GM23248 (cell line): ENCODE measurements at places on chromosomes 1 and 21. TPM values are rescaled to one million over a fixed set of nuclear protein-coding genes. Genes with fewer than 3 reads are reported as not detected.

The PCP4L1 gene
- not detected in 2 replicates for polyA plus RNA-seq

DNA sequence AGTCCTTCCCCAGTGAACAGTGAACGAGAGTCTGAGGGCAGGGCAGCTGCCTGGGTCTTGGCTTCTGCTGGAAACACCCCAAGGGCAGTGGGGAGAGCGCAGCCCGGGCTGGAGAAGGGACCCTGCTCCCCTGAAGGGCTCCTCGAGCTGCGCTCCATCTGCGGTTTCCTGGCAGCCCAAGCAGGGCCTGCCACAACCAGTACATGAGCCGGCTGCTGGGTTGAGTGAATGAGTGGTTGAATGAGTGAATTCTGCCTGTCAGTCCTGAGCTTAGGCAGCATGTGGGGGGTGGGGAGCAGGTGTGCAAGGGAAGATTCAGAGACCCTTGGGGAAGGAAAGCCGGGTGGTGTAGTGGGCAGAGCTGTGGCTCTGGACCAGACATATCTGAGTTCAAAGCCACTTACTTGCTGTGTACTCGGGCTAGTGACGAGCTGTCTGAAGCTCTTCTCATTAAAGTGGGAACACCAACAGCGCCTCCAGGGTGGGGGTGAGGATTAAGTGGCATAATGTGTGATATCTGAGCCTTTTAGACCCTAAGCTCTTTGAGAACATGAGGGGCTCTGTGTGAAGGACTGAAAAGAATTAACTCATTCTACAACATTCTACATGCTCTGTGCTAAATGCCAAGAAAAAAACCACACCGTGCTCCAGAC is 3.7 kb downstream of the OPRD1 start:
- no peak for DNase-seq

DNA sequence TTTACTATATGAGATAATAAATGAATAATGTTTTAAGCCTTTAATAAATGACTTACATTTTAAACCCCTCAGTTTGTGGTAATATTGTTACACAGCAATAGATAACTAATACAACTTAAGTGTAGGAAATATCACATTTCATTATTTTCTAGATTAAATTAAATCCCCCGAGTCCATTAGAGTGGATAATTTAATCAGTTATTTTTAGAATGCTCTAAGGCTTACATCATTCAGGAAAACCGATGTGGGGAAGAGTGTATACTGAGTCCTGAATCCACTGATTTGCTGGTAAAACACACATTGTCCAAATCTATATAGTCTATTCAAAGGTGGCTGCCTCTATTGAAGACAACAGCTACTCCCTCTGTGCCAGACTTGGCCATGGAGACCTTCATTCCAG is 35.7 kb upstream of the DOCK7 start:
- no peak for DNase-seq

GRCh38 chr1:64421377-64421776 is 48.6 kb upstream of the CACHD1 start:
- peak; percentile 51 for DNase-seq

DNA sequence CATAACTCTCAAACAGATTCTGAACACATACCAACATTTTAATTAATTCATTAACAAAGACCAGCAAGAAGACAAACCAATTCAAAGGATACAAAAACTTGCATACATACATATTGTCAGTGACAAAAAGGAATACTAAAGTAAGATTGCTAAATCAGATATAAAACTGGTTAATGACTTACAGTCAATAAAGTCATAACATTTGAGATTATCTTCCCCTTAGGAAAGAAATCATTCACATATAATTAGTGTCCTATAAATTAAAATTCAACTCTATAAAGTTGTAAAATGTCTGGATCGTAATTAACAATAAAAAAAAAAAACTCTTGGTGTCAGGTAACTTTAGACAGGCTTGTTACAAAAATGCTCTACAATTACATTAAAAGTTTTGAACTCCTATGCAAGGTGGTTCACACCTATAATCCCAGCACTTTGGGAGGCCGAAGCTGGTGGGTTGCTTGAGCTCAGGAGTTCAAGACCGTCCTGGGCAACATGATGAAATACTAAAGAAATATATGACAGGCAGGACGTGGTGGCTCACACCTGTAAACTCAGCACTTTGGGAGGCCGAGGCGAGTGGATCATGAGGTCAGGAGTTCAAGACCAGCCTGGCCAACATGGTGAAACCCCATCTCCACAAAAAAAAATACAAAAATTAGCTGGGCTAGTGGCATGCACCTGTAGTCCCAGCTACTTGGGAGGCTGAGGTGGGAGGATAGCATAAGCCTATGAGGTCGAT is 17.7 kb upstream of the RAB3B start:
- DNase-seq = no peak

DNA sequence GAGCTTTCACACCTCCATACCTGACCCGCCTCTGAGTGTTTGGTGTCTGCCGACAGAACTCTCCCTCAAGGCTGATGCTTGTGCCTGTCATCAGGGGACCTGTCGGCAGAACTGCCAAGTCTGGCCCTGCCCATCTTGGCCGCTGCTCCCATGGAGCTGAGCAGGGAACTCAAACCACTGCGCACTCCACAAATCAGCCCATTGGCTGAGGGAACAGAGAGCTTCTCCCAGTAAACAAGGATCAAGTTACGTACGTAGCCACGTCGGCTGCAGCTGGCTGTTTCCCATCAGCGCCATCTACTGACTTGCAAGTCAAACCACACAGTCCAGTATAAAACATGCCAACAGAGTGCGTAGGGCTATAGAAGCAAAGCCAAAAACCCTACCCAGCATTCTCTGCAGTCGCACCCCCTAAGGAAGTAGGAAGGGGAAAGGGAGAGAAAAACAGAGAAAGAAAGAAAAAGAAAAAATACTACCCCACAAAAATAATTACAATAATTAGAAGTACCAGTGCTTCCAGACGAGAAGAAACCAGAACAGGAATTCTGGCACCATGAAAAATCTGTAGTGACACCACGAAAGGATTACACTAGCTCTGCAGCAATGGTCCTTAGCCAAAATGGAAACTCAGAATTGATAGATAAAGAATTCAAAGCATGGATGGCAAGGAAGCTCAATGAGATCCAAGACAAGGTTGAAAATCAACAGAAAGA is 13.1 kb downstream of the KRTAP13-1 start:
- DNase-seq = peak; percentile 49

DNA sequence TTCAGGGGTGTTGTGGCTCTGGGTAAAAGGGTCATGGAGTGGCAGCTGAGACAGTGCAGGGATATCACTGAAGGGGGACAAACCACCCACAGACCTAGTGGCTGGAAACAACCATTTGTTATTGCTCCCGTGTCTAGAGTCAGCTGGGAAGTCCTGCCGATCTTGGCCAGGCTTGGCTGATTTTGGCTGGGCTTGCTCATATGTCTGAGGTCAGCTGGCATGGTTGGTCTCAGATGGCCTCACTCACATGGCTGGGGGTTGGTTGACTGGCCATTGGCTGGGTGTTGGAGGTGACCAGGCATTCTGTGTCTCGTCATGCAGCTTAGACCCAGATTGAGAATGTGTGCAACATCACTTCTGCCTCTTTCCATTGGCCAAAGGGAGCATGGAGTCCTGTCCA is 203.8 kb upstream of the POU3F1 start:
- no peak for DNase-seq

DNA sequence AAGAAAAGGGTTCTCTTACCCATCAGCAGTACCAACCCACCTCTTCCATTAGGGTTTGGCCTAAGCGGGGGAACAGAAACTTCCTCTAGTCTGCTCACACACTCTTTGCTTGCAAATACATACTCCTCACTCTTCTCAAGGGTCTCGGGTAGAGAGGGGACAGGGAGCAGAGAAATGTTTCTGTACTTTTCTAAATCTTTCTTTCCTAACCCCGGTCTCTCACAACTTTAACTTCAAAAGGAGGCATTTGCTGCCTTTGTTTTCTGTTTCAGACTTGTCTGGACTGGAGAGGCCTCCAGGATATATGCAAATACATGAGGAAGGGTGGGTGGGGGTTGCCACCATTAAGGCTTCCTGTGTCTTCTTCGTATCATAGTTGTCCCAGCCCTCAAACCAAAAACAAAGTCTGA is 10.5 kb upstream of the LAX1 start:
- no peak for DNase-seq

GRCh38 chr1:65260851-65261473 is 48.4 kb upstream of the DNAJC6 start:
- peak; percentile 92 for DNase-seq

GRCh38 chr1:231847612-231848397 is 221.2 kb downstream of the DISC1 start:
- no peak for DNase-seq

DNA sequence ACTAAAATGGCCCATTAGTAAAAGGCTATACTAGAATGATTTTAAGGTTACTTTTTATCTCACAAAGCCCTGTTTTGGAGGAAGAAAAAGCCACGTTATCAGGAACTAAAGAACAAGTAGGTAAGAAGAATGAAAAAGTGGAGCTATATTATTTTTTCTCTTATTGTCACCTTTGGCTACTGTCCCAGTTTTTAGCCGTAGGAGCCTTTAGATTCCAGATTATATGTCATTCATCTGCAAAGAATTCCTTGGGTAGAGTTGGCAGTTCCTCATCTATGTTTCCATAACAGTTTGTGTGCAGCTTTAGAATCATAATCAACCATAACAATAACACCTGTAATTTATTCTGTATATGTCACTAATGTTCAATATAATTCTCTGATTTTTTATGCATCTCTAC is 83.8 kb downstream of the TPR start:
- no peak for DNase-seq

- no peak for DNase-seq
These were observed 17.6 kb downstream of the ATP8B2 start for GRCh38 chr1:154342836-154343472.

GRCh38 chr1:169999761-170000160 is 74.7 kb downstream of the KIFAP3 start:
- DNase-seq = no peak

The NGF gene
- 52.9 and 55.0 TPM in 2 replicates for polyA plus RNA-seq

The ELF3 gene
- polyA plus RNA-seq = not detected in 2 replicates

DNA sequence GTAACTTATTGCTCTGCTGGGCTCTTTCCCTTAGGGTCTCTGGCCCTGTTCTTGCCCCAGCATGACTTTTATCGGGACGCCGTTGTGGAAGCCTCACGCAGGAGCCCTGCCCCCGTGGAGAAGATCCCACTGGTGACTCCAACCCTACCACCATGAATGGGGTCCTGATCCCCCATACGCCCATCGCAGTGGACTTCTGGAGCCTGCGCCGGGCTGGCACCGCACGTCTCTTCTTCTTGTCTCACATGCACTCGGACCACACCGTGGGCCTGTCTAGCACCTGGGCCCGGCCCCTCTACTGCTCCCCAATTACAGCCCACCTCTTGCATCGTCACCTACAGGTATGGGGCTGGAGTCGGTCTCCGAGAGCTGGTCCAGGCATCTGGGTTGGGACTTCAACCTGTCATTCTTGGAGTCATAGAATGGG is 322 bp downstream of the DCLRE1B start:
- peak; percentile 23 for DNase-seq

DNA sequence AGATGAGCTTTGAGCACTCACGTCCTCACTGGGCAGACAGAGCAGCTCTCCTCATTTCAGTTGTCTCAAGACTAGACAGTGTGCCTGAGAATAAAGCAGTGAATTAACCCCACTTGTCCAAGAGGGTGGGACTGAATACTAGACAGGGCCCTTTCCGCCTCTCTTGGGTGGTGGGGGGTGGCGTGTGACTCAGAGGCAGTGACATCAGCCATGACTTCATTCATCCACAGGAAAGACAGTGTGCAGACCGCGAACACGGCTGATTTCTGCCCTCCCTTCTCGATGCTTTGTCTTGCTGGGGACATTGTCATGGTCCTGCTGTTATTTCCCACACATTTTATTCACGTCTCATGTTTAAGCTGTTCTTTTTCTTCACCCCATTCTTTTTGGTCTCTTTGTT is 64.9 kb downstream of the FGGY start:
- DNase-seq = no peak
